Spleen (tissue), 13 donors: ENCODE measurements at places on chromosomes 6 and 20. TPM values are rescaled to one million over a fixed set of nuclear protein-coding genes. Genes with fewer than 3 reads are reported as not detected.

DNA sequence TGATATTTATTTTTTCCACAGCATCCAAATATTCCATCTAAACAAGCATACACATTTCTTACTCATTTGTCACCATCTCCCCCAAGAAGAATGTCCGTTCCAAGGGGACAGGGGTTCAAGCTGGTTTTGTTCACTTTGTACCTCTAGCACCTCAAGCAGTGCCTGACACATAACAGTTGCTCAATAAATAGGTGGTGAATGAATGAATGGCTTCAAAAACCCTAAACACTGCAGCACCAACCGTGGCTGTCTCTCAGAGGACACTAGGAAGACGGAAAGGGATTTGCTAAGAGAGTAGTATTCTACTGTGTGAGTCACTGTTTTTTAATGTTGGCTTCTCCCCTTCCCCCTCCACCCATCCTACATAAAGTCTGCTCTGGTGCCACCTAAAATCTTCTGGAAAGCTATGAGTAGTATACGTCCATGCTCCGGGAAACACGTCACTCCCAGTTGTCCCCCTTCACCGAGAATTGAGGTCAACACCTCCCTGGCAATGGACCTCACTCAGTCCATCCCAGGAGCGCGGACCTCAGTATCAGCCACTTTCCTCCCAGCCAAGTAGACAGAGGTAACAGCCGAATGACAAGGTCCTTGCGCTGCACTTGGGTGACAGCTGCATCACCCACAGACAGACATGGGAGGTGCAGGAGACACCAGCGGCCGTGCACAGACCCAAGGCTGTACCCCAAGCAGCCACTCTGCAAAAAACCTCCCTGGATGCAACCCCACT is 107.4 kb downstream of the PREX1 start:
- DNase-seq: peak; percentile 76

GRCh38 chr6:7114744-7115458 is 7.1 kb downstream of the RREB1 start:
- DNase-seq: no peak

PNLDC1 gene
- polyA plus RNA-seq: 0.20 TPM

NOX3 gene
- 0.03 TPM for polyA plus RNA-seq

- no peak for DNase-seq
These were observed 659 bp downstream of the SLC35F1 start for GRCh38 chr6:117907601-117908245.

GRCh38 chr6:13124131-13124530 is 204.2 kb downstream of the TBC1D7 start:
- DNase-seq: no peak

DDX43 gene
- 0.85 TPM for polyA plus RNA-seq

GRCh38 chr6:33288141-33288920 is 708 bp downstream of the WDR46 start:
- DNase-seq: no peak

- DNase-seq: no peak
These were observed 26.5 kb downstream of the FYN start for GRCh38 chr6:111846492-111847409.

RBBP9 gene
- polyA plus RNA-seq: 2.8 TPM

- no peak for DNase-seq
These were observed 174.0 kb downstream of the GJA10 start for GRCh38 chr6:90068264-90068663.

DNA sequence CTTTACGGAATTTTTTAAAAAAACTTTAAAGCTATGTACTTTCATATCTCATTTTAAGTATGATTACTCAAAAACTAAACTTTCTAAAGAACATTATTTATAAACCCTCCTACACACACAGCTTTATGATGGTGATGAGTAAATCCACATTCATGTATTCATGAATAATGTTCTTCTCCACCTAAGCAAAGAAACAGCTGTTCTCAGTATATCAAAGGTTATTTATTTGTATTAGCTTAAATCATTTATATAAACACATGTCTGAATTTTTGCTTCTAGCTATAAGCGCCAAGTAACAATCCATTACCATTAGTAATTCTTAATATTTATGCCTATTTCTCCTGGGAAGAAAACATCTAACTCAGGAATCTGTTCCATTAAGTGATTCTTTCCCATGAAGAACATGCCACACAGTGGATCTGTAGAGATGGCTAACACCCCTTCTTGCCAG is 63.3 kb downstream of the SMLR1 start:
- DNase-seq: no peak

HCRTR2 gene
- polyA plus RNA-seq: not detected

IL17A gene
- polyA plus RNA-seq: not detected

DNA sequence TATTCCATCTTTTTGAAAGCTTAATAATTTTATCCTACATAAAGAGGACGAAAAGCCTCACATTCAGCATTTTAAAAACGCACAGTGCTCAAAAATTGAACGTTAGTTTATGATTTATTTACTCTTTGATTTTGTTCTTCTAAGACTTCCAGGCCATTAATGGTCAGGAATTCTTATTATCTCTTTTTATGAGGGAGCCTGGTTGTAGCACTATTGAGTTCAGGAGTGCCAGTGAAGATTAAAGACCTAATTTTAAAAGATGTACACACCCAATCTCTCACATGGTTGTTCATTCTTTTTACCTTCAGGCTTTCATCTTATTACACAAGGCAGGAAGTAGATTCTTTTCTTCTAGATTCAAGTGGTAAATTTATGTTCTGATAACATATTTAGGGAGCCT is 68.6 kb downstream of the HDDC2 start:
- DNase-seq: no peak

DNA sequence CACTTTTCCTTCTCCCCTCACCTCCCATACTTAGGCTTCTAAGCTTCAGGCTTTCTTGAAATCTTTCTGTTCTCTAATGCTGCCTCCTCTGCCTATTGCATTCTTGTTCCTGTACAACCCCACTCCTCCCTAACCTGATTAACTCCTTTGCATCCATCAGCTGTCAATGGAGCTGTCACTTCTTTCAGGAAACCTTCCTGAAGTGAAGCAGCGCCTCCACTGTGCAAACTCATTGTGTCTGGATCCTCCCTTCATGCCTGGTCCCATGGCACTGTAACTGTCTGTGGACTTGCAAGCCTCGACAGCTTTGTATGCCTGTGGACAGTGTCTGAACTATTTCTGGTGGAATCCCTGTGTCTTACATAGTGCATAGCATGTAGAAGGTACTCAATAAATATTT is 185.0 kb downstream of the HS3ST5 start:
- DNase-seq: no peak

DNA sequence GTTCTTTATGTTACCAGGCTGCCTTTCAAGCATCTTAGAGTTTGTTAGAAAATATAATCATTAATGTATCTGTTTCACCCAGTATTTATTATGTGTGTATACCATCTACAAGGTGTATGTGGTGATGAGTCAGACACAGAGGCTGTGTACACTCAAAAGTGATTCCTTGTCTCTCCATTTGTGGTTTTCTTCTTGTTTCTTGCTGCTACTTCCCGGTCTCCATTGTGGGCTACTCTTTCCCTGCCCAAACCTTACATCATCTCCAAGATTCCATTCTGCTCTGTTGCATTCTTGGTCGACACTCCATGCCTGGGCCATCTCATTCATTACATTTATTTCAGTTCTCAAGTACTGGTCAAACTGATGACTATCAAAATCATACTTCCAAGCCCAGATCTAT is 182.2 kb upstream of the STXBP5 start:
- DNase-seq: no peak

DNA sequence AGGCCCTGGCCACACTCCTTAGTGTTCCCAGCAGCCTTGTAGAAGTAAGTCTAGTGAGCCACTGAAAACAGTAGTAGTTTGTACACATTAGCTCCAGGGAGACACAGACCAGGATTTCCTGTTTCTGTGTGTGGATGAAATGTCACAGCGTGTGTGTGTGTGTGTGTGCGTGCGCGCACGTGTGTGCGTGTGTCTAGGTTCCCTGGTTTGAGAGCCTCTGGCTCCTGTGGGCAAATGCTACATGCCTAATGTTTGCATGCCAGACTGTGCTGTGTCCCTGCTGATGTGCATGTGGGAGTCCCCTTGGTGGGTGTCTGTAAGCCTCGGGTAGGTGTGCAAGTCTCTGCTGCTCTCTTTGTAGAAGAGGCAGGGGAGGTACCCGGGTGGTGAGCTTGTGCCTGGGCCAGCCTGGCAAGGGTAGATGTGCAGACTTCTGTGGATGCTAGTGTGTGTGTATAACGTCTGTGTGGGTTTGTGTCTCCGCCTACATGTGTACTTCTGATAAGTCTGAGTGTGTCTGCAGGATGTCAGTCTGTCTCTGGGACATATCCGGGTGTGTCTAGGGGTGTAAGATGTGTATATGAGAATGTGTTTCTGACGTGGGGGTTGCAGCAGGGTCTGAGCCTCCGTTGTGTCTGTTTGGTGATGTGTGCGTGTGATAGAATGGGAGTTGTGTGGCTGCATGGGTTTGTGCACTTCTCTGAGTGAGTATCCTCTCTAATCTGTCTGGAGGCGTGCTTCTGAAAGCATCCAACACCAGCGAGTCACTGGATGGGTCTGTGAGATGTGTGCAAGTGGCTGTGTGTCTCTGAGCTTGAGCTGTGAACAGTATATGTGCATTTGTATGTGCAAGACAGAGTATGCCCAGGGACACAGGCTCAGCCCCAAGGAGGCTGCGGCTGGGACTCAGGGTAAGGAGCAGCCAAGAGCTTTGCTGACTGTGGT is 19.0 kb upstream of the TLDC2 start:
- DNase-seq: peak; percentile 78

SMIM8 gene
- 4.2 TPM for polyA plus RNA-seq
